ENCODE measurements at places on chromosomes 3 and 15.

- DNase-seq = no peak
Observed at GRCh38 chr3:256501-256900, 59.9 kb downstream of the CHL1 start.

DNA sequence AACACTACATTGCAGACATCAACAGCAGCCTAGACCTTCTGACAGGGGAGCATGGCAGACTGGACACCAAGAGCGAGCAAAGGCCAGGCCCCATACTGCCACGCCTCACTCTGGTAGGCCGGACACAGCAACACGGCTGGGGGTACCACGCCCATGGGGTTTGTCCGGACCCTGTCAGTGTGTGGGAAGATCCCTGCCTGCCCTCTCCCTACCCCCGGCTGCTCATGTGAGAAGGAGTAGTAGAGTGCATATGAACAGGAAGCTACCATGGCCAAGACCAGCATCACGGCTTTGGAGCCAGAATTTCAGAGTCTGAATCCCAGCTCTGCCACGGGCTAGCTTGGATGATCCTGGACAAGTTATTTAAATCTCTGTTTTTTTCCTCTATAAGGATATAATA lies 27.9 kb downstream of the ALDH1L1 start:
- no peak for DNase-seq

DNA sequence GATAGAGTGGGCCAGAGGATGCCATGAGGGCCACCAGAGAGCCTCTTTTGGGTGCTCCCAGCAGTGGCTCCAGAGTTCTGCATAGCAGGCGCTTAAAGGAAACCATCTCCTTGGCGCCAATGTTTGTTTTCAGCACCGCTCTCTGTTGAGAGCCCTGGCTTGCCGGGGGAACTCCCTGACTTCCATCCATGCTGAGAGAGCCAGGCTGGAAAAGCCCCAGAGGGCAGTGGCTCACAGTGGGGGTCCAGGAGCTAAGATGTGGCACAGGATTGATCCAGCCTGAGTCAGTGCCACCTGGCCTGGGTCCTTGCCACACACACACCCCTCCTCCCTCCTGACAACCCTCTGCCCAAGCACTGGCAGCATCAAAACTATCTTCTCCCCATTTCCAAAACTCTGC lies 50.4 kb upstream of the HACD2 start:
- no peak for DNase-seq

DNA sequence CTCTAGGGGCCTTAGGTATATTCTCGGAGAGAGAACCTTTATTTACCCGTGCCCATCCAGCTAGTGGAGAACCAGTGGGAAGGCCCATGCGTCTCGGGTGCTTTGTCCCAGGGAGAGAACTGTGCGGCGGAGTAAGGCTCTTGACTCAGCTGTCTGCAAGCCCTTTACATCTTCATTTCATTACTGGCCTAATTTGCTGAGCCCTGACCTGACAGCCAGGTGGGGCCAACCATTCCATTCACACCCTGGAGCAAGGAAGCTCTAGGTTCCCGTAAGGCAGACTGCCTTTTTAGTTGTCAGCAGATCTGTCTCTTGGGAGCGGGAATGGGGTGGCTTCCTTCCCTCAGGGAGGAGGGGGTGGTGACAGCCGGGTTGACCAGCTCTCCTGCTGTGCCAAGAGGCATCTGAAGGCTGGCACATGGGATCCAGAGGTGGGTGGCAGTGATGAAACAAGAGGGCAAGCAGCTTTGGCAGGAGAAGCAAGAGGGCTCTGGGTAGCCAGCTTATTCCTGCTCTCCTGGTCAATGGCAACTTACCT lies 36.4 kb downstream of the SV2B start:
- DNase-seq = no peak

DNA sequence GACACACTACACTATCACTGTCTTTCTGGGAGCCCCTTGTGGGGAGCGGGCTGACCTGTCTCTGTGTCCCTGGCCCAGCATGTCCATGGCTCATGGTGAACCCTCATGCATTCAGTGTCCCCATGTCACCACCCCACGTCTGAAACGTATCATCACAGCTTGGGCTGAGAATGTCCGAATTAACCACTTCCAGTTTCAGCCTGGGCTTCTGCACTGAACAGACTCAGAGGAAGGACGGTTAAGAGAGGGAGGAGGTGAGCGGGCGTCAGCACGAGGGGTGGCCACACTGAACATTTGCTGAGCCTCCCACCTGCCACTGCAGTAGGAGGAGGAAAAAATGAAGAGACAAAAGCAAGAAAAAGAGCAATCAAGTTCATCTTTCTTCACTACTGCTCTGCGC lies 30.5 kb downstream of the ATP2B2 start:
- no peak for DNase-seq

- no peak for DNase-seq
Observed at GRCh38 chr15:35834216-35834830, 288.4 kb upstream of the DPH6 start.
